ENCODE measurements at places on chromosomes 6 and 20. TPM values are rescaled to one million over a fixed set of nuclear protein-coding genes. Genes with fewer than 3 reads are reported as not detected.

TLDC2 gene
- total RNA-seq: not detected

DNA sequence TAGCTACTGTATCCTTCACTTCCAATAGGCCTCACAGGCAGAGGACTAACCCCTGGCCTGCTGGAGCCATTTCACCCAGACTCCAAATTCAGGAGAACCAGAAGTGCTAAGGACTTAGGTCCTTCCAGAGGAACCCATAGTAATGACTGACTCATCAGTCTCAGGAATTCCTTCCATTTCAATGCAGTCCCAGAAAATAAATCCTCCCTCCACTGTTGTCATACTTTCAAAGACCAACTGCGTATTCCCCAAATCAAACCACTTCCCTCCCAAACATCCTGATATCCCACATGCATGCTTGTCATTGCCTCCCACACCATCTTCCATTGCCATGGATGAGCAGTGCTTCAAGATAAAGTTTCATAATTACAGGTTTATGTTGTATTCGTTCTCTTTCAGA lies 31.8 kb upstream of the NT5E start:
- DNase-seq: no peak

GRCh38 chr6:52675372-52675771 lies 4.5 kb downstream of the TMEM14A start:
- DNase-seq: no peak

- DNase-seq: no peak
Measured at GRCh38 chr6:3878048-3878666, 29.0 kb downstream of the FAM50B start.

DNA sequence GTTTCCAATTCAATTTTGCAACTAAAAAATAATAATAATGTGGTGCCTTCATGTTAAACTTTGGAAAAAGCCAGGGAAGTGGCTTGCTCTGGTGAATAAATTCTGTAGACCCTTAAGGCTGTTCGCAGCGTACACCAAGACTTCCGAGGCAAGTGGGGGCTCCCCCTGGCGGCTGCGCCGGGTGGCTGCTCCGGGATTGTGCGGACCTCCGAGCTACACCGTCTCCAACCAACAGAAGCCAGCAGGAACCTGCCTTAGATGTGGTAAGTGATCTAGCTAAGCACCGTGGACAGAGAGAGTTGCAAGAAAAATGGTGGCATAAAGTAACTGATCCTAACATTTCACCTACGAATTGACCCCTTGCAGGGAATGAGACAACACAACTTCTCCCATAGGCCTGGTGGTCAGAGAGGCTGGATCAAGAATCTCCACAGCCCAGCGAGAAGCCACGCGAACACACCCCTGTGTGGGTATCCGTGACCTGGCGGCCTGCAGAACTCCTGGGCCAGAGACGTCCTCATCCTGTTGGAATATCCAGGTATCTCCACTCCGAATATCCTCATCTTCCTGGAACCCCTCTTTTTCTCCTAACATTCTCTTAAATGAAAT lies 69.6 kb downstream of the TBXT start:
- no peak for DNase-seq
